ENCODE measurements at places on chromosomes 4 and X. TPM values are rescaled to one million over a fixed set of nuclear protein-coding genes. Genes with fewer than 3 reads are reported as not detected.
A peak's percentile ranks its signal among the peaks of the same experiment; 100 is the strongest.

The TMPRSS11F gene
- total RNA-seq: not detected

The DCLK2 gene
- total RNA-seq: 3.4 TPM

The DDIT4L gene
- 1.6 TPM for total RNA-seq

The HGFAC gene
- 1.3 TPM for total RNA-seq

The ENPEP gene
- 5.0 TPM for total RNA-seq

The NXF2B gene
- not detected for total RNA-seq

The OPRPN gene
- 1.0 TPM for total RNA-seq

The CTSO gene
- 37.5 TPM for total RNA-seq

The FDCSP gene
- total RNA-seq: 13.4 TPM

The SMPX gene
- not detected for total RNA-seq

The SLC16A2 gene
- 10.8 TPM for total RNA-seq

The SPACA5 gene
- not detected for total RNA-seq

The TMPRSS11B gene
- total RNA-seq: not detected

The ASMTL gene
- total RNA-seq: 22.8 TPM

The GLRA3 gene
- total RNA-seq: 9.1 TPM

The LRRC66 gene
- 0.29 TPM for total RNA-seq

The C4orf17 gene
- not detected for total RNA-seq

The FAM156B gene
- total RNA-seq: 25.5 TPM

The PLXNA3 gene
- total RNA-seq: 10.8 TPM

The IGSF1 gene
- total RNA-seq: 7.5 TPM

The DUSP9 gene
- total RNA-seq: 0.73 TPM

The EDA2R gene
- total RNA-seq: 6.2 TPM

The KLB gene
- 2.0 TPM for total RNA-seq

The DSPP gene
- total RNA-seq: not detected

- no peak for DNase-seq
Measured at GRCh38 chr4:81030981-81031791, 678 bp downstream of the BMP3 start.

DNA sequence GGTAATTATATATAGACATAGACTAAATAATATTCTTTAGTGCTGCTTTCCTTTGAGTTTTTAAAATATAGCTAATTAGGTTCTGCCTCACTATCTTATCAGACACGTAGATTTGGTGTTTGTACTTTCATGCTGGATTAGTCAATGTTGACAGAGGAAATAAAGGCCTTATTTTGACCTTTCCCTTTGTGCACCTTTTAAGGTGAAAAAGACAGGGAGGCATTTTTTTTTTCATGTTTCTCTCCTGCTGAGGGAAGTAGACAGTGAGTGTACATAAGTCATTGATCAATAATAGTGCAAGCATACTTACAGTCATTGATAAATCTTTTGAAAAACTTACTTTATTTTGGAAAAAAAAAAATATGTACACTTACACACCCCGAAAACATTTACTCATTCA, 467.8 kb downstream of the GRXCR1 start:
- no peak for DNase-seq

DNA sequence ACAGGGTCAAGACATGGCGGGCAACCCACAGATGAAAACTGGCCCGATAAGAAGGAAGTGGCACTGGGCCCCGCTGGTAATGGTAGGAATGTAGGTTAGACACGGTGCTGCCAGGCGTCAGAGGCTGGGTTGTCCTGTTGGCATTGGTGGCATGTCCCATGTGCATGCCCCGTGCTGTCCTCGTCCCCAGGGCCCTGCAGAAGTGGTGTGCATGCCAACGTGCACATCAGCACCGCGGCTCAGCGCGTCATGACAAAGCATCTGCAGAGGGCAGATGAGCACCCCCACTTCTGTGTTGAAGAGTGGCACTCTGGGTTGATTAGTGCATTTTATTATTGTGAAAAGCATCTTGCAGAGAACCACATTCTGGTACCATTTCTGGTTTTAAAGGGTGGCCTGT, 35.6 kb downstream of the NELFA start:
- no peak for DNase-seq

GRCh38 chr4:6749340-6750171, 33.0 kb upstream of the KIAA0232 start:
- DNase-seq: peak; percentile 73

GRCh38 chr4:102589743-102590142, 88.6 kb downstream of the NFKB1 start:
- no peak for DNase-seq

- no peak for DNase-seq
Measured at GRCh38 chrX:11770320-11770719, 12.3 kb downstream of the MSL3 start.

GRCh38 chr4:129043523-129043922, 49.8 kb downstream of the SCLT1 start:
- DNase-seq: no peak

DNA sequence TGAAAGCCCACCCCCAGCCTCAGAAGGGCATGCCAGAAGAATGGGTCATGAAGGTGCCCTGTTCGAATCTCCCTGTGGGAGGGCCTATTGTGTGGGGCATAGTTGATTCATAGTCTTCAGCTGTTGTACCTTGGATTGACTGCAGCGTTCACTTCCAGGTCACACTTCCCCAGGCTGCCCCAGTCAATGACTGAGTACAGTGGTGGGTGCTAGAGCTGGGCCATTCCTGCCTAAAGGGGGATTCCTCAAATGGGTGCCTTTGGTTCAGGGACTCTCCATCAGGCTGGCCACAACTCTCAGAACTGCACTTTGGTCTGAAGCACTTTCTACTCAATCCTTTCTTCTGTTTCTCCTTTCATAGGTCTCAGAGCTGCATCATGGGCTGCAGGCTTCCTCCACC, 35.0 kb upstream of the RASGEF1B start:
- no peak for DNase-seq

DNA sequence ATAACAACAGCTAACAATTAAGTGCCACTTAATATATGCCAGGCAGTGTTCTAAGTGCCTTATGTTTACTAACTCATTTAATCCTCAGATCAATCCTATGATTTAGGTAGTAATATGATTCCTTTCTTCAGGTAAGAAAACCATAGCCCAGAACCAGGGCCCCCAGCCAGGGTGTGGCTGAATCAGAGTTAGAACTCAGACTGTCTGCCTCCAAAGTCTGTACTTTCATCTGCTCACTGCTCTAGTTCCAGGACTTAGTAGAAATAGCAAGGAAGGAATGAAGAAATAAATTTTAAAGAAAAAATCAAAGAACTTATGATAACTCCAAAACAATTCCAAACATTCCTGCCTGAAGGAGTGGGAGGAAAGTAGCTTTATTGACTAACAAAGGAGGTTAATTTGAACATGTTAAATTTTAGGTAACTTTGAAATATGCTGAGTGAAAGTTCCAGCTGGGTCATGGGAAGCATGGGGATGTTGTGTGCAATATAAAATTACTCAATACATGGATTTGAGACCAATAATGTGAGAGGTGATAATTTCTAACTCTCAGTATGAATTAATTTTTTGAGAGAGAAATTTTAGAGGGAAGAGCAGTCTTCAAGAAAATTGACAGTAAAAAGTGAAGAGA, 8.8 kb upstream of the ADH1C start:
- DNase-seq: no peak

DNA sequence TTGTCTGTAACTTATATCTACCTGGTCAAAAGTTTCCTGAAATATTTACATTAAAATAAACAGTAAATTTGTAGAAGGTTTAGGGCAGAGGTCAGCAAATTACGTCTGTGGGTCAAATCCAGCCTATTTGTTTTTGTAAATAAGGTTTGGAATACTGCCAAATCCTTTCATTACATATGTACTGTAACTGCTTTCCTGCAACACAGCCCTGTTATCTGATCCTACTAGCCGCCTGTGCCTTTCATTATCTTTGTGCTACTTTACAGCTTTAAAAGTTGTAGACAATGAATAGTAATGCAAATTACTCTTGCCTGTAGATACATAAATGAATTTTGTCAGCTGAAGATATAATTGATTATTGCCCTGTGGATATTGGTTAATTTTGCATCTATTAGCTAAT, 369.6 kb upstream of the SLC7A11 start:
- DNase-seq: no peak

GRCh38 chr4:151744614-151745013, 16.2 kb downstream of the GATB start:
- DNase-seq: no peak

- DNase-seq: no peak
Measured at GRCh38 chr4:87416965-87417364, 5.4 kb upstream of the NUDT9 start.

GRCh38 chrX:1453951-1454785, 1.5 kb upstream of the ASMTL start:
- DNase-seq: peak; percentile 86

GRCh38 chr4:30717208-30718020, 2.8 kb upstream of the PCDH7 start:
- no peak for DNase-seq

- no peak for DNase-seq
Measured at GRCh38 chr4:183600189-183600685, 58.7 kb downstream of the RWDD4 start.

GRCh38 chrX:95290455-95290854, 1394.2 kb upstream of the DIAPH2 start:
- DNase-seq: no peak

- no peak for DNase-seq
Measured at GRCh38 chrX:41002026-41002425, 83.2 kb upstream of the USP9X start.

DNA sequence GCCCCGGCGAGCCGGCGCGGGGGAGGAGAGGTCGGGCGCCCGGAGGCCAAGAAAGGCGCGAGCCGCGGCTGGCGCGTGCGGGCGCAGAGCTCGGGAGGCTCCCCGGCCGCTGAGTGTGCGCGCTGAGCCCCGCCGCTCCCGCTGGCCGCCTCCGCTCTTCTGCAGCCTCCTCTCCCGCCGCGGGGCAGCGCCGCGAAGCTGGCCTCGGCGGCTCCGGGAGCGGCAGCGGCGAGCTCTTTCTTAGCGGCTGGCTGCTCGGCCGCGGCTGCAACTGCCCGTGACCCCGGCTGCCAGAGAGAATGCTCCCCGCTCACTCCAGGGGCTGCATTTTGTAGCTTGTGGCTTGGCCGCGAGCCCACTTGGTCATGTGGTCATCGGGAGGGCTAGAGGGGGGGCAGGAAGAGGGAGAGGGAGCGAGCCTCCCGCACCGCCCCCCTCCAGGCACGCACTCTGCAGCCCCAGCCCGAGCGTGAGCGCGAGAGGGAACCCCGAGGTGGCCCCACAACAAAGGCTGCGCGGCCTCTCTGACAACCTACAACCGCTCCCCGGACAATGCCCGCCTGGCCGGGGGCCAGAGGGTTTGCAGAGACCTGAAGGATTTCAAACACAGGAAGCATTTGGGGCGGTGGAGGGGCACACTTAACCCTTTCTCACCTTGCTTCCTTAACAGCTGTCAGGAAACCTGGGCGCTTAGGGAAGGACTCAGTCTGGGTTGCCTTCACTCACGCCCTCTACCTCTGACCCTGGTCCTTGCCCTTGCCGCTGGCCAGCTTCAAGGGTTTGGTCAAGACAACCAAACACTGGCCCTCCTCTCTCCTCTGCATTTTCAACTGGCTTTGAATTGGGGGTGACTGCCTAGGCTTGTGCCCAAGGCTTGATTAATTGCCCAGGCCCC, at the start of gene APLN:
TSS of gene APLN (minus strand) at position 305 of the 895 bp plus-strand sequence. CDS start 326 bp downstream, outside the sequence.
- peak; percentile 16 for DNase-seq

DNA sequence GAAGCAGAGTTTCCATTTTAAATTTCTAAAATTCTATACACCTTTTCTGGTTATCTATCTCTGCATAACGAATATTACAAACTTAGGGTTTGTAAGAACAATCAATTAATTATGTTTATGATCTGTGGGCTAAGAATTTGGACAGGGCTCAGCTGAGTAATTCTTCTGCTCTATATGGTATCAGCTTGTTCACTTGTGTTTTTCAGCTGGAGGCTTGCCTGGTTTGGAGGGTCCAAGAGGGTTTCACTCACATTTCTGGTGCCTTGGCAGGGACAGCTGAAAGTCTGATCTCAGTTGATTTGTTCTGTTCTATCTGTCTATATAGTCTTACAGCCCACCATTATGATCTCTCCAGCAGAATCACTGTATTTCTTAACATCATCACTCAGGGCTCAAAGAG, 57.8 kb upstream of the ADGRA3 start:
- DNase-seq: no peak

GRCh38 chrX:22737541-22737940, 262.2 kb upstream of the DDX53 start:
- no peak for DNase-seq

GRCh38 chrX:20743046-20743445, 476.3 kb upstream of the RPS6KA3 start:
- DNase-seq: no peak

DNA sequence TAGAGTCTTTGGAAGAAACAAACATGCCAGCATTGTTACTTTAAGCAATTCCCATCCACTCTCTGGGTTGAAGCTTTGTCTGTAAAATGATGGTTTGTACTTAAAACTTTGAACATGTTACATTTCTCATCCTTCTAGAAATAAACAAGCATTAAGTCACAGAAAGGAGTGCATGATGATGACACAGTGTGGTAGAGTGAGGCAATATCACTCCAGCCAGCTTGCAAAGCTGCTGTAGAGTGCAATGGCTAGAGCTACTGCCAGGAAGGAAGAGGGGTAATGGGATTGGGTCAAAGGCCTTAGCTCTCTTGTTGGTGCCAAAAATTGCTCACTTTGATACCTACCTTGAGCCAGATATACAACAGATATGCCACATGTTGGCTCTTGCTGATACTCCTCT, 12.3 kb upstream of the ENOX2 start:
- no peak for DNase-seq

DNA sequence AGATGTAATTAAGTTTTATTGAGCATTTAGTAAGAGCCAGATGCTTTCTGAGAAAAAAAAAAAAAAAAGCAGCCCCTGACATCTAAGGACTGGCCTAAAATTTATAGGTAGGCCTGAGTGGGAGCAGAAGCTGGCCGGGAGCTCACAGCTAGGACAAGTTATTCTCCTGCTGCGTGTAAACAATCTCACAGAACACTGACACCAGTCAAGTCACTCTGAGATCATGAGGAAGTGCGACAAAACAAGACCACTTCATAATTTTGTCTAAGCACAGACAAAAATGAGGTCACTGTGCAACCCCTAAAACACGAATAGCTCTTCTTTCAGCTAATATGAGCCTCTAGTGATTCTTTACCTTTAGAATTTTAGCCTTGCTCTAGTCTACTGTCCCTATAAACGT, 15.3 kb upstream of the NSUN7 start:
- no peak for DNase-seq

DNA sequence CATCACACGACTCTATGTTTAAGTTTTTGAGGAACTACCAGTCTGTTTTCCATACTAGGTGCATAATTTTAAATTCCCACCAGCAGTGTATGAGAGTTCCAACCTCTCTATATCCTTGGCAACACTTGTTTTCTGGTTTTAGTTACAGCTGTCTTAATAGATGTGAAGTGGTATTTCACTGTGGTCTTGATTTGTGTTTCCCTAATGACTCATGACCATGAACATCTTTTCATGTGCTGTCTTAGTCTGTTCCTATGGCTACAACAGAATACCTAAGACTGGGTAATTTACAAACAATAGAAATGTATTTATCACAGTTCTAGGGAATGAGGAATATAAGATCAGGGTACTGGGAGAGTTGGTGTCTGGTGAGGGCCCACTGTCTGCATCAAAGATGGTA, 51.5 kb upstream of the GPR78 start:
- DNase-seq: no peak

DNA sequence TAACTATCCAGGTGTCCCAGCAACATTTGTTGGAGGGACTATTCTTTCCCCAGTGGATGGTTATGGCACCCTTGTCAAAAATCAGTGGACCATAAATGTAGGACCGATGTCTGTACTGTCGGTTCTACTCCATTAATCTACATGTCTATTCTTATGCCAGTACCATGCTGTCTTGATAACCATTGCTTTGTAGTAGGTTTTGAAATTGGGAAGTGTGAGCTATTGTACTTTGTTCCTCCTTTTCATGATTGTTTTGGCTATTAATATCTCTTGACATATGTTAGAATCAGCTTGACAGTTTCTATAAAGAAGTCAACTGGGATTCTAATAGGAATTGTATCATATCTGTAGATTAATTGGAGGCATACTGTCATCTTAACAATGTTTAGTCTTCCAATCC, 112.7 kb downstream of the HNRNPD start:
- no peak for DNase-seq

Data from breast epithelium (tissue), 4 donors.